ENCODE measurements at places on chromosomes 3 and 15.

DNA sequence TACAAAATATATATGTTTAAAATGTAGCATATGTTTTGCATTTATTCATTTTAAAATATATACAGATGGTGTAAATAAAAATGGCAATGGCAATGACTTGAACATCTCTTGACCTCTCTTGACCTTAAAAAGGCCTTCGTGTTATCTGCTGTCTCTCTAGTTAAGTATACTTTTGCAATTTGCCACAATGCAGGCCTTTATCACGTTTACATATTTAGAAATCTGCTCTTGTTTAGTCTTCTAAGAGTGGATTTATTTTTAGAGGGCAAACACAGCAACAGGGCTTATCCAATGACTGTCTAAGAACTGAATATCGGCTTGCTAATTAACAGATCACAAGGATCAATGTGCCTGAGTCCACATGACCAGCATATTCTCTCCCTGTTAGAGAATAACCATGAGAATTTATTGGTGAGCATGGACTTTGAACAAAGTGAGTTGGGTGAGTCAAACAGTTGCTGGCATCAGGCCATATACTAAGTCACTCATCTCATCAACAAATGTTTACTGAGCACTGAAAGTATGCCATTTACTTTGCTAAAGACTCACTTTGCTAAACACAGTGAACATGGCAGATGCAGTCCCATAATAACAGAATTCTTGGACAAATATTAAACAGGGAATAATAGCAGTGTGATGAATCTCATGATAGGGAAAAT is 48.2 kb downstream of the MDFIC2 start:
- H3K36me3 ChIP-seq = no peaks in the 10 kb centered on the region
- no peak overlapping the region for H3K4me3 ChIP-seq
- H3K27me3 ChIP-seq = no peaks in the 10 kb centered on the region
- H3K27ac ChIP-seq = no peak overlapping the region

DNA sequence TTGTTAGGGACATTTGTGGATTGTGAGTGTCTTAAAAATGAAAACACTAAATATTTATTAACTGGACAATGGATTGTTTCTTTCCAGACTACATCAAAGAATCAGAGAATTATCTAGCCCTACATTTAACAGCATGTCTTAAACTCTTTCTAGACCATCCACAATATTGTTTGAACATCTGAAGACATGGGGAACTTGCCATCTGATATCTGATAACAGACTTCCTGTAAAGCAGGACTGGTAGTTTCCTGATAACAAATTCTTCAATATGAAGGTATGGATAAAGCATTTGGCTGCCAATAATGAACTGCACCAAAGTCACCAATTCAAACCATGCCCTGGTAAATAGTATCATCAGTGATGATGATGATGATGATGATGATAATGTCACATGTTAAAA is 26.2 kb upstream of the HACD2 start:
- H3K4me3 ChIP-seq = no peak overlapping the region
- H3K4me1 ChIP-seq = no peaks in the 10 kb centered on the region
- H3K27ac ChIP-seq = no peak overlapping the region
- H3K36me3 ChIP-seq = no peaks in the 10 kb centered on the region

- peak overlapping the region; percentile 51 for H3K27ac ChIP-seq
- no peak overlapping the region for H3K4me3 ChIP-seq
- DNase-seq = no peak
- no peaks in the 10 kb centered on the region for H3K27me3 ChIP-seq
- no peaks in the 10 kb centered on the region for H3K36me3 ChIP-seq
Measured at GRCh38 chr3:117035745-117036144, 326.2 kb downstream of the TUSC7 start.

GRCh38 chr15:96720251-96720650 is 389.8 kb downstream of the NR2F2 start:
- no peaks in the 10 kb centered on the region for H3K4me1 ChIP-seq
- DNase-seq = no peak
- H3K27ac ChIP-seq = no peak overlapping the region
- no peak overlapping the region for H3K4me3 ChIP-seq
- H3K36me3 ChIP-seq = no peaks in the 10 kb centered on the region

- no peak overlapping the region for H3K4me3 ChIP-seq
- H3K27ac ChIP-seq = peak overlapping the region; percentile 71
- H3K36me3 ChIP-seq = no peaks in the 10 kb centered on the region
- no peak for DNase-seq
Measured at GRCh38 chr3:73605861-73606260, 18.9 kb downstream of the PDZRN3 start.

Measured in esophagus squamous epithelium (tissue), 5 donors.